GM23248 (cell line): ENCODE measurements at places on chromosomes 5 and 9.

DNA sequence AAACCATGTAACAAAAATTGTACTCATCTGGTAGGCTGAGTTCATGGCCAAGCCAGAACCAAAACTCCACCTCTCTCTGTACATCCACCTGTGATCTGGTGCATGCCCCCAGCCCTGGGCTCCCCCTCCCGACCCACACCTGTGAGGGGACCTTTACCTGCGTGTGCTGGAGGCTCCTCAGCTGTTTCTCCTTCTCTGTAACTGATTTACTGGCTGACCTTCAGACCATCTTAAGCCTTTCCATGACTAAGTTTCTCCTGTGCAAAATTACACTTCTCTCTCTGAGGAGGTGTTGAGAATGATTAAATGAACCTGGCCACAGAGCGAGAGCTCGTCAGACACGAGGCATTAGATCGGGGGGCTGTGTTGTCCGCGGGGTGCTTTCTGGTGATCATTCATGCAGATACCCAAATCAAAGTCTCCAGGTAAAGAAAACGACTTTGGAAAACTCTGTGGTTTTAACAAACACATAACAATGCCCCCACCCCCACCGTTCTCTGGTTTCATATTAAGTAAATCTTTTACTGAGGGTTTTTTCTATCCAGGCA is 136.4 kb downstream of the SEMA5A start:
- DNase-seq = no peak

- DNase-seq = peak; percentile 35
Measured at GRCh38 chr9:761176-761792, 80.2 kb upstream of the DMRT1 start.

- no peak for DNase-seq
Measured at GRCh38 chr5:169764018-169764378, 126.9 kb downstream of the DOCK2 start.

DNA sequence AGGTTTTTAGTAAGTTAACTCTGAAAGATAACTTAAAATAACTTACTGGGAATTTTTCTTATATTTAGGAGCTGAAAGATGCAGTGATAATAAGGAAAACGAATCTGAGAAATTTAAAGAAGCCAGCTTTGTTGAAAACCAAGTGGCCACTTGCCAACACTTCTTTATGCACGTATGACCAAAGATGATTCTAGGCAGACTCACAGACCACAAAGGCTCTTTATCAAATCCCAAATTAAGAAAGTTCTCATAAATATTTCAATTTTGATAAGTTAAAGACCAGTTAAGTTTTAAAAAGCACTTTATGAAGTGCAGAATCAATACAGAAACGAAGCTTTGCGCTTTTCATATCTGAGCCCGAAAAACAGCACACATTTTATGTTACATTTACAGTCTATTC is 1.5 kb downstream of the AFF4 start:
- peak; percentile 88 for DNase-seq

DNA sequence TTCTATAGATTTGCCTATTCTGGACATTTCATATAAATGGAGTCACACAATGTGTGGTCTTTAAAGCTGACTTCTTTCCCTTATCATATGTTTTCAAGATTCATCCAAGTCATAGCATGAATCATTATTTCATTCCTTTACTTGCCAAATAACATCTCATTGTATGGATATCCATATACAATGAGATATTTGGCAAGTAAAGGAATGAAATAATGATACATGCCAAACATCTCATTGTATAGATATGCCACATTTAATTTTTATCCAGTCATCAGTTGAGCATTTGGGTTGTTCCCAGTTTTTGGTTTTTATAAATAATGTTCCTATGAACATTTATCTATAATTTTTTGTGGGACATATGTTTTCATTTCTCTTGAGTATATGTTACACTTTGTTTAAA is 20.5 kb upstream of the OR2K2 start:
- no peak for DNase-seq

DNA sequence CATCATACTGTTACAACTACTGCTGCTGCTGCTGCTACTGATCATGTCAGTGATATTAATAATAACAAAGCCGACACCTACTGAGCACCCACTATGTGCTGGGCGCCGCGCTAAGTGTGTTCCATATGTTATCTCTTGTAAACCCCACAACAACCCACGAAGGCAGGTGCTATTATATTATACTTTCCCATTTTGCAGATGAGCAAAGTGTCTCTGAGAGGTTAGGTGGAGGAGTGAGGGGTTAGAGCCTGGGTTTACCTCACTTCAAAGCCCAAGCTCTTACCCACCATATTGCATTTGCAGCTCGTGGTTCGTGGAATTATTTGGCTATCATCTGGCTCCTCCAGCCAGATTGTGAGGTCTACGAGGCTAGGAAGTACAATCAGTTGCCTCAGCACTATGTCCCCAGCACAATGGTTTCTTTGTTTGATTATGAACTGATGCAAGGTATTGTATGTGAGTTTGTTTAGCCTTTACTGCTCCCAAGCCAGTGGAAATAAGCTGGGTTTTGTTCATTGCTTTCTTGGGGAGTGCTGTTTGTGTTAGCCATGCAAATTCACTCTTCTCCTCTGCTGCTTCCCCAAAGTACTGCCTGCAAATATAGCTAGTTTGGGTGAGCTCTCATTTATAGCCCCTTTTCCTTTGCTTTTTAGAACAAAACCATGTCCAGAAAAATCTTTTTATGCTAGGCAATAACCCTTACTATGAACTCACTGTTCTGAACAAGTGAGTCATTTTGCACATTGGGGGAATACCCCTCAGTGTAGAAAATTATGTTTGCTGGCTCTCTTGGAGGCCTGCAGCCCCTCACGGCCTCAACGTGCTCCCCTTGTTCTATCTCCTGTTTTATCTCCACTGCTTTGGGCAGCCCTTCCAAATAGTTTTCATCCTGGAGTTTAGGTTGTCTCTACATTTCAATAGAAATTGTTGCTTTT is 47.9 kb downstream of the ALG2 start:
- no peak for DNase-seq

DNA sequence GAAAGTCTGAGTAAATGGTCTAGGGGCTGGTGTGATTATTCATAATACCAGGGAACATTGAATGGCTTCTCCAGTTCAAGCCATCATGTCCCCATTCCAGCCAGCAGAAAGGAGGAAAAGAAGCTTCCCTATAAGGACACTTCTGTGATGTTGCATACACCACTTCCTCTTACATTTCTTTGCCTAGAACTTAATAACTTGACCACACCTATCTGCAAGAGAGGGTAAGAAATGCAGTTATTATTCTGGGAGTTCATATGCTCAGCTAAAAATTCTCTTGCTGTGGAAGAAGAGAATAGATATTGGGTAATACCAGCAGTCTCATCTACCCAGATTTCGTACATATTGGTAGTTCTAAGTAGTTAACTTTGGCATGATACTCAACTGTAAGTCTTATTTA is 166.1 kb downstream of the SLC28A3 start:
- DNase-seq = peak; percentile 19

- DNase-seq = no peak
Measured at GRCh38 chr5:40141418-40141817, 538.3 kb upstream of the PTGER4 start.

DNA sequence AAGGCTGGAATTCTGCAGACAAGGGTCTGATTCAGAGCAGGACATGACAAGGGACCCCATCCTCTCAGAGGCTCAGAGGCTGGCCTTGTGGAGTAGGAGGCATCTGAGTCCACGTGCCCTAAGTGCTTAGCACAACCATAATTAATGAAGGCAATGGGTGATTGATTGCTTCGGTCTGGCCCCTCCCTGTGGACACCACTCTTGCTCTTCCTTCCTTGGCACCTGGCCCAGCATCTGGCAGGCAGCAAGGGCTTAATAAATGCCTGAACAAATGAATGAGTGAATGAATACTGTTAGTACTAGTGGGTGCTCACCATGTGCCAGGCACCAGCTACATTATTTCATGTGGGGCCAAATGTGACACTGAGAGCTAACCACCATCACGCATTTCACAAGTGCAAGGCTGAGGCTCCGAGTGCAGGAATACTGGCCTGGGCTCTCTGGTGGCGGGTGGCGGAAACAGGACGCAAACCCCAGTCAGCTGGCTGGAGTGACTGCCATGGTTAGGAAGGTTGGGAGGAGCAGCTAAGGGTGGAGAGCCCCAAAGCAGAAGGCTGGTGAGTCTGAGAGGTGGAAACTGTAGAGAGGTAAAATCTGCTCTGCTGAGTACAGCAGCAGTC is 53.6 kb downstream of the ASS1 start:
- DNase-seq = peak; percentile 19

- no peak for DNase-seq
Measured at GRCh38 chr5:74460694-74461093, 179.8 kb downstream of the ENC1 start.

DNA sequence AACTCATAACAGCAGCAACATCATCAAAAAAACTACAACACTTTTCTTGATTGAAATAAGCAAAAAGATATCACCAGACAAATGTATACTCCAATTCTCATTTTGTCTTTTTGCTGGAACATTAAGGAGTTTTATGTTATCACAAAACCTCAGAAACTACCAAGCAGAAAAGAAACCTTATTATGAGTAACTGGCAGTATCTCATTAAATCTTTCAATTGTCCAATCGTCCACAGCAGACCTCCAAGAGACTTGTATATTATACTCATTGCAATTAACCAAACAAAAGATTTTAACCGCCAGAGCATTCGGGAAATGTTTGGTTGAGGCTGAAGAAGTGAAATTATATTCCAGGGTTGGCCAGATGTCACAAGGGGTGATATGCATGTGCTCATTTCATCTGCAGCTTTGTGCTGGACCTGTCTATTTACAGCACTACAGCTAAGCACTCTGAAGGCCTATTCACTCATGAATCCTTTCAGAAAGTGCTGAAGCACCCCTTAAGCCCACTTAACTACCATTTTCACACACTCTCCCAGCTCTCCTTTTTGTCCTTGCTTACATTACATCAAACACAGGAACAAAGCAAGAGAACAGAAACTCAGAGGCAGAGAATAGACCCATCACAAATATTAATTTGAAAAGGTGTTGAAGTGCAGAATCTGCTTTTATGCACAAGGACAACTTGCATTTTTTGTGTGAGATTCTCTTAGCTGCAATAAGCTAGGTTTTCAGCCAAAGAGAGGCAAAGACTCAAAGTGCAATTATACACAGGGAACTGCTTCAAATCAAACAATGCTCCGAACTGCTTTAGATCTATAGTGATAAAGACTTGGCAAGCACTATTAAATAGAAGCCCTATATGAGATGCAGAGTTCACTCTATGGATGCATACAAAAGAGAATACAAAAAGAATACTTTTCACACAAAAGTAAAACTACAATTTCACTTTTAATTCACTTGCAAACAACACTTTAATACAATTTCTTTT is 150.4 kb upstream of the POU5F2 start:
- DNase-seq = no peak

DNA sequence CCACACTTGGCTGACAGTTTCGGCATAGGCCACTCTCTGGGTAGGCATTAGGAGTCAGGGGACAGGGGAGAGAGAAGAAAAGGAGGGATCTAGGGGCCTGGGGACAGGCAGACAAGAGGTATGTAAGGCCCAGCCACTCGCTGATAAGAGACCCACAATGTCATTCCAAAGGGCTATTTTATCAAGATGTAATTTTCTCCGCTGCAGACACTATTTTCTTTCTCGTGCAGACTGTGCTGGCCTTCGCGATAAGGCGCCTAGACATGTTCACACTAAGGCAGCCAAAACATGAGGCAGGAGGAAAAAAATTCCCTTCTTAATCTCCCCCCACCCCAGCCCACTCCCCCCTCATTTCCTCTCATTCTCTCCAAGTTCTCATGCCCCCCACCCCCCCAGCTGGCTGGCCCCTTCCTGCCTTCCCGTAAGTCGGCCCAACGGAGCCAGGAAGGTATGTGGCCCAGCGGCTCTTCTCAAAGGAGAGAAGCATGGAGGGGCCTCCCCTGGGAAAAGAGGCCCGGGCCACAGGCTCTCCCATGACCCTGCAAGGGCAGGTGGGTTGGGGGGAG is 44.9 kb upstream of the SYNPO start:
- DNase-seq = no peak

GRCh38 chr5:93589152-93589828 is 6.3 kb downstream of the NR2F1 start:
- no peak for DNase-seq
